ENCODE measurements at places on chromosomes 13 and 19.

GRCh38 chr13:74661851-74662250 is 527.6 kb upstream of the KLF12 start:
- no peak for DNase-seq

DNA sequence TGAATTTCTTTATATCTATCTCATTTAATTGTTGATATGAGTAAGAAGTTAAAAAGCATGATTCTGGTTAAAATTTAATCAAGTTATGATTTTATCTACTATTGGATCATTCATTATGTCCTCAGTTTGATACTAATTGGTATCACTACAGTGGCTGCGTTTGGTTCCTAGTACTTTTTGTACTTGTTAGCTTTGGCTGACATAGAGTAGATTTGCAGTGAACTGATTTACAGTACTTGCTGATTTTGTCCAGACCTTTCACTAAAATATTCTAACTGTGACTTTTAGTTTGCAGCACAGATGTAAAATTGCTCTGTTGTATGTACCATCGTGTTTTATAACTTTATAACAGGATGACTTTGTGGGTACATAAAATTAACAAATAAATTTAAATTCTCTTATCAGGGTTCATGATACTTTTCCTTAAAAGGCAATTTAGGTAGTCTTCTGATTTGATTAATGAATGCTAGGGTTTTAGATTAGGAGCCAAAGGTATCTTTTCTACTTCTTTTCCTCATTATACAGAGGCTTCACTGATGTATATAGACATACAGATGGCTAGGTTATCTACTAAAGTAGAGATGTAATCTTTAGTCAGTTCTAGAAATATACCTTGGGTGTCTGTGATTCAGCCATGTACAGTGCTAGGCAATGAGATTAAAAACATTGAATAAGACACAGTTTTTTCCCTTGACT is 8.7 kb downstream of the UCHL3 start:
- DNase-seq = no peak

- peak; percentile 51 for DNase-seq
Observed at GRCh38 chr13:26991508-26992181, 180.0 kb downstream of the USP12 start.

GRCh38 chr19:29596885-29597525 is 9.1 kb upstream of the POP4 start:
- DNase-seq = no peak

DNA sequence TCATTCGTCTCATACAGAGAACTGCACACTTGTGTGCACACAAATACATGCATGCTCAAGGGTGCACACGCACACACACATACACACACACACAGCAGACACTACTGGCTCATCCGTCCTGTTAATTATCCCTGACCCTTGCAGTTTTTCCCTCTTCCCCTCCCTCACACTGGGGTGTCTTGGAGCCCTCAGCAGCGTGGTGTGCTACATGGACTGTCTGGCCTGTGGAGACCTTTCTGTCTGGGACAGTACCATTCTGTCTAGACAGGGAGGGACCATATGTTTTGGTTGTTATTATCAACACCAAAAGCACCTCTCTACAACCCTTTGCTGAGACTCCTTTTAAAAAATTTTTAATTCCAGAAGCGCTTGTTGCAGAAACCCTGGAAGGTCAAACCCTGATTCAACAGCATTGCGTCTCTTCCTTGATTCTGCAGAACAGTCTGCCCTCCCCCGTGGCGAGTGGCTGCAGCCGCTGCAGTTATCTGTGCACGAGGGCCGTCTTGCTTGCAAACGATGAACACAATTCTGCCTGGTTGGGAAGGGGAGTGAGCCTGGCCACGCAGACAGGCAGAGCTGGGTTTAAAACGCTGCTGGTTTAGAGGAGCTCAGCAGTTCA is 374.0 kb downstream of the IRS2 start:
- DNase-seq = no peak

- DNase-seq = no peak
Observed at GRCh38 chr19:41637484-41637883, 10.6 kb upstream of the CEACAM4 start.

DNA sequence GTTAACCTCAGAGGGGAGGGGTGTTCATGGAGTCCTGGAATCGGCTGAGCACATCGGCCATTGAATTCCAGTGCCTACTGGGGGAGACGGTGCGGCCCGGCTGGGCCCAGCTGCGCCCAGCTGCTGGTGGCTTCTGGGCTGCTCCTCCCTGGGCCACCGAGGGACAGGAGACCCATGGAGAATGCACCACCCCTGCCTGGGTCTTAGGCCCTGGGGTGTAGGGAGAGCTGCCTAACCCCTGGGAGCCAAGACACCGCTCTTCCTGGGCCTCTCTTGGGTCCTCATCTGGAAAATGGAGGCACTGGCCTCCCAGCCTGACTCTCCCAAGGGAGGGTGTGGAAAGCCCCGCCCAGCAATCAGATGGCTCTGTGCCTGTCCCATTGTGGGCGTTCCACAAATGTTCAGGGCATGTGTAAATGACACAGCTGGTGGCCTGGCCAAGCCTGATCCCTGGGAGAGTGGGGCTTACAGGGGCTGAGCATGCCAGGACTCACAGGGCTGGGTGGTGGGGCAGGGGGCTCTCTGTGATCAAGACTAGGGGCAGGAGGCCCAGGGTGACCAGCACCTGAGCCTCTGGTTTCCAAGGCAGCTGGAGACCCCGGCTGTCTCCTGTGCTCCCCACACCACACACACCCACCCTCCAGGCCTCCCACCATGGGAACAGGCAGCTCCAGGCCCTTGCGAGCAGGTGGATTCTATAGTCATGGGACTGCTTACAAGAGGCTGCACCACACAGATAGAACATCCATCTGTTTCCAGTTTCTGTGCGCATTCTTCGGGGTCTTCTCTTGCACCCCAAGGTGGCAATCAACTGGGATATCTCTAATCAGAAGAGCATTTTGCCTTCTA is 150.9 kb downstream of the URI1 start:
- DNase-seq = no peak

GRCh38 chr13:35526577-35526976 is 50.1 kb upstream of the MAB21L1 start:
- DNase-seq = no peak

DNA sequence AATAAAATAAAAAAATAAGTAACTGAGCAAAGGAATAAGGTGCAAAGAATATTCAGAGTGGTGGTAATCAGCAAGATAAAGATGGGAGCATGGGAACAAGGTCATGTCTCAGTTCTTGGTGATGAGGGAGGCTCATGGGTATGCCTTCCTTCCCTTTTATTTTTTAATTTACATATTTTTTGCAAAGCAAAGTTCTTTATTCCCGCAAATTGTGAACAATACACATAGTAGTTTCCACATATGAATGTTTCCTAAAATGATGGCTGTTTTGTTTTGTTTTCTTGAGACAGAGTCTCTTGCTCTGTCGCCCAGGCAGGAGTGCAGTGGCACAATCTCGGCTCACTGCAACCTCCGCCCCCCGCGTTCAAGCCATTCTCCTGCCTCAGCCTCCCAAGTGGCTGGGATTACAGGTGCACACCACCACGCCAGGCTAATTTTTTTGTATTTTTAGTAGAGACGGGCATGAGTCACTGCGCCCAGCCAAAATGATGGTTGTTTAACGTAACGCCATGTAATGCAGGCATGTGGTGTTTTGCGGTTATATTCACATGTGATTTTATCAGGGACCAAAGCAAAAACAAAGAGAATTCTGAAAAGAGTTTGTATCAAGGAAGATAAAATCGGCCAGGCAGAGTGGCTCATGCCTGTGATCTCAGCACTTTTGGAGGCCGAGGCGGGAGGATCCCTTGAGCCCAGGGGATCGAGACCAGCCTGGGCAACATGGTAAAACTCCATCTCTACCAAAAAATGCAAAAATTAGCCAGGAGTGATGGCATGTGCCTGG is 4.5 kb upstream of the ADGRE2 start:
- DNase-seq = no peak

DNA sequence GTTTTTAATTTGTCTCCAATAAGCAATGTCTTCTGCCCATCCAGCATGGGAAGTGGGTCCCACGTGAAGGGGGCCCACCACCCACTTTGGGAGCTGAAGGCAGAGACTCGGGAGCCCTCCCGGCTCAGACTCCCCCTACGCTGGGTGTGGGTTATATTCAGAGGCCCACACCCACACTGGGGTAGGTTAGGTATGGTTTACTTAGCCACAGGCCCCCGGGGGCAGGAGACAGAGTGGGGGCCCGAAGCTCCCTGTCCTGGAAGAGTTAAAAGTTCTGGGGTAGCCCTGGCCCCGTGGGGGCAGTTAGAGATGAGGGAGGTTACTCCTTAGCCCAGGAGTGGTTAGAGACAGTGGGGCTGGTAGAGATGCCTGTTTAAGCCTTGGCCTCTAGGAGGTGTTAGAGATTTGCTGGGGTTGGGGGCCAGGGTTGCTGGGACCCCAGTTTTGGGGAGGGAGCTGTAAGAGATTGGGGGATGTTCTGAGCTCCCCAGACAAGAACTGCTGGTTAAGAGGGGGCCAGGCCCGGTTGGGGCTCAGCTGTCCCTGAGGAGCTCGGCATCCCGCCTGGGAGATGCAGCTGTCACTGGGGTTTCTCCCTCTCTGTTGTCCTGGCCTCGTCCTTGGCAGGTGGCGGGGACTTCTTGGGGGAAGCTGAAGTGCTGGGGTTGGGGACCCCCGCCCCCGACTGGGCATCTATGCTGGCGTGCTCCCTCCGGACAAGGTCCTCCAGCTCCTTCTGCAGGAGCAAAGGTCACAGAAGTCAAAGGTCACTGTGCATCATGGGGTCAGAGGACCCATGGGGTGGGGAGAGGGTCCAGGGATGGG is 712 bp upstream of the RINL start:
- DNase-seq = no peak

- DNase-seq = no peak
Observed at GRCh38 chr13:113536461-113537110, 46.1 kb upstream of the DCUN1D2 start.

DNA sequence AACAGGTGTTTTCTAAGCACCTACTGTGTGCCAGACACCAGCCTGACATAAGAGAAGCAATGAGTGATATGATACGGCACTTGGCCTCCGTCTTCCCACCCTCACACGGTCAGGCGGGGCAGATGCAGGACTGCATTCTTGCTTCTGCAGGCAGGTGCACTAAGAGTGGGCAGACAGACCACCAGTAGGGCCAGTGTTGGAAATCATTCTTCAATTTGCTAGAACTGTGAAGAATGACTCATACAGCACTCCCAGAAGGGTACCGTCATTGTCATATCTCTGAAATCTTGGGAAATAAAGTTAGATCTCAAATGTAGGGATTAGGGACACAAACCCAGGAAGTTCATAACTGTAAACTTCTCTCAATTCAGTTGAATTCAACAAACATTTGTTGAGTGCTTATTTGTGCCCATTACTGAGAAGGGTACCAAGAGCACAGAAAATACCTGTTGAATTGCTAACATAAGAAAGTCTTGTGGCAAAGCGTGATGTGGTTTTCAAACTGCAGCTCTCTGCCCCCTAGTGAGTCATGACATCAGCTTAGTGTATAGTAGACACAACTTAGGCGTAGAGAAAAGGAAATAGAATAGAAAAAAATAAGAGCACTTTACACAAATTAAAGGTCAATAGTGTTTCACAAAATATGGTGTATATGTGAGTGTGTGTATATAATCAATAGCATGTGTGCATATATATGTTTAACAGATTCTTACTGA is 76.1 kb downstream of the TEX26 start:
- DNase-seq = no peak

- DNase-seq = no peak
Observed at GRCh38 chr13:113648216-113648610, 9.8 kb downstream of the ATP4B start.

DNA sequence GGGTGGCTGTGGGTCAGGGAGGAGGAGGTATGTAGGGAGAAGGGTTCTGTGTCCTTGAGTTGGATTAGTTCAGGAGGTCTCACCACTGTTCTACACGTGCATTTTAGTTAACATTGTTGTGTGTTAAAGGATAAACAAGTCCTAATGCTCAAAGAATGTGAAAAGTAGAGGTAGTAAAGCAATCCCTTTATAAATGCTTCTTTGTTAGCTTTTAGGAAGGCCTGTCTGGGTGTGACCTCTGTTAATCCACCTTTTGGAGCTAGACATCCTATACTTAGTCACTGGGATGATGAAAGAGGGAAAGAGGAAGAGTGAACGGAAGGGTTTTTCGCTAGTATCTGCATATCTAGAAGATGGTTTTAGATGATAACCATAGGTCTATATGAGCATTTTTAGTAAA is 42.2 kb upstream of the FLT1 start:
- no peak for DNase-seq

DNA sequence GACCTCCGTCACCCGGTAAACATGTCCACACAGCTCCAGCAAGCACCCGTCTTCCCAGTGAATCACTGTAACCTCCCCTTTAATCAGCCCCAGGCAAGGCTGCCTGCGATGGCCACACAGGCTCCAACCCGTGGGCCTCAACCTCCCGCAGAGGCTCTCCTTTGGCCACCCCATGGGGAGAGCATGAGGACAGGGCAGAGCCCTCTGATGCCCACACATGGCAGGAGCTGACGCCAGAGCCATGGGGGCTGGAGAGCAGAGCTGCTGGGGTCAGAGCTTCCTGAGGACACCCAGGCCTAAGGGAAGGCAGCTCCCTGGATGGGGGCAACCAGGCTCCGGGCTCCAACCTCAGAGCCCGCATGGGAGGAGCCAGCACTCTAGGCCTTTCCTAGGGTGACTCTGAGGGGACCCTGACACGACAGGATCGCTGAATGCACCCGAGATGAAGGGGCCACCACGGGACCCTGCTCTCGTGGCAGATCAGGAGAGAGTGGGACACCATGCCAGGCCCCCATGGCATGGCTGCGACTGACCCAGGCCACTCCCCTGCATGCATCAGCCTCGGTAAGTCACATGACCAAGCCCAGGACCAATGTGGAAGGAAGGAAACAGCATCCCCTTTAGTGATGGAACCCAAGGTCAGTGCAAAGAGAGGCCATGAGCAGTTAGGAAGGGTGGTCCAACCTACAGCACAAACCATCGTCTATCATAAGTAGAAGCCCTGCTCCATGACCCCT is 9.0 kb upstream of the CEACAM5 start:
- no peak for DNase-seq

DNA sequence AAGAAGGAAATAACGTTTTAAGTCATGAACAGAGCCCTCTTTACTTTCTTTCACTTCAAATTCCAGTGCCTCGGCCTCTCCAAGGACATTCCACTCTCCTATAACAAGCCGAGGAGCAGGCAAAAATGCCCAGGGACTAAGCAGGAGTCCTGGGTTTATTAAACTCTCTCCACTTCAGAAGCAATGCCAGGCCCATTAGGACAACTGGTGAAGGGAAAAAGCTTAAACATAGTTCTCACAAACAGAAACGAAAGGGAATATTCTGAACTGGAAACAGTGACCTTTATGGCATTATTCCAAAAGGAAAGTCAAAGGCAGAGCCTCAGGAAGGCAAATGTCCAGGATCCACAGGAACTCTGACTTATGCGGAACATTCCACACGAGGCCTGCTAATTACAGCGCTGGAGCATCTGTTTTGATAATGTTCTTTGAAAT is 30.9 kb upstream of the MED4 start:
- DNase-seq = no peak

GRCh38 chr13:112903606-112904195 is 65.3 kb upstream of the MCF2L start:
- no peak for DNase-seq
